Stimulated activated CD4-positive, alpha-beta T cell treated with anti-CD3 and anti-CD28 coated beads, Interleukin-12 subunit alpha, Interleukin-12 subunit beta, amount 100 ng/mL, for 24 hours (primary cell): ENCODE measurements at places on chromosomes 4 and X.
A peak's percentile ranks its signal among the peaks of the same experiment; 100 is the strongest.

DNA sequence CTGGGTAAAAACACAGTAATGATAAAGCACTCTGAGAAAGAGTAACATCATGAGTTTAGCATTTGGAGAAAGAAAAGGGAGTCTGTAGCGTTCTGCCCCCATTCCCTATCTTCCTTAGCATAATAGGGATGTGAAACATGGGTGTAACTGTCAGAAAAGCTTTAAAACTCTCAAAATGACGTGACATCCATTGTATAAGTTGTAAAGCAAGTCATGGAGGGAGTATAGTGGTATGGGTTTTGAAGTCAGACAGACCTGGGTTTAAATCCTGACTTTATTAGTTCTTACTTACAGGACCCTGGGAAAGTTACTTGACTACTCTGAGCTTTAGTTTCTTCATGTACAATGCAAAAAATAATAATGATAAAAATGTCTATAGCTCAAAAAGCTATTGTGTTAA lies 17.1 kb downstream of the FBXO8 start:
- no peak for DNase-seq

GRCh38 chr4:95545546-95545945 lies 3.2 kb downstream of the UNC5C start:
- no peak for DNase-seq

- peak; percentile 24 for DNase-seq
Observed at GRCh38 chr4:40316782-40317635, 18.1 kb upstream of the CHRNA9 start.

DNA sequence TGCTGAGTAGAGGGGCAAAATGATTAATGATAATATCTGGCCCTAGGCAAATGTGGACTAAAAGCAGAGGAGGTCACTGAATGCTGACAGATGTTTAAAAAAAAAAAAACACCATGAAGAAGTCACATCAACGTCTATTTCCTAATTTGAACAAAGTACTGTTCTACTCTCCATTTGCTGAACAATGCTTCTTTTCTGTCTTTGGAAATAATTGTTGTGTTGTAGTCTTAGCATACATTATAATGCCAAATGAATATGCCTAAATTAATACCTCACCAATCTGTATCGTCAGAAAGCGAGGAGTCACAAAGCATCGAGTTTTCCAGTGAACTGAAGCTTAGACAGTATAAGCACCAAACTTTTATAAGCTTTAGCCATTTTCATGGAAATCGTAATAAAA lies 140.9 kb upstream of the JADE1 start:
- no peak for DNase-seq

DNA sequence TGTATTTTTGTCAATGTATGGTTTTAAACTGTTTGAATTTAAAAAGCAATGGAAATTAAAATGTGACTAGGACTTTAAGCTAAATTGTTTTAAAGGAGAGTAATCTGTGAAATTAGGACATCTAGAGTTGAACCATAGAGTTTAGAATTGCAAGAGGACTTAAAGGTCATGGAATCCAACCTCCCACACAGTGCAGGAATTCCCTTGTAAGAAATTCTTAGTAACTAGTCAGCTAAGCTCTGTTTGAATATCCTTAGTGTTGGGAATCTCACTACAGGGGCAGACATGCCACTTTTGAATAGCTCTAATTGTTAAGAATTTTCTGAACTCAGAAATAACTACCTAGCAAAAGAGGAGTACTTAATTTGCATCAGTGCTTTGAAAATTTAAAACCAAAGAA lies 292.9 kb downstream of the IL1RAPL1 start:
- no peak for DNase-seq

DNA sequence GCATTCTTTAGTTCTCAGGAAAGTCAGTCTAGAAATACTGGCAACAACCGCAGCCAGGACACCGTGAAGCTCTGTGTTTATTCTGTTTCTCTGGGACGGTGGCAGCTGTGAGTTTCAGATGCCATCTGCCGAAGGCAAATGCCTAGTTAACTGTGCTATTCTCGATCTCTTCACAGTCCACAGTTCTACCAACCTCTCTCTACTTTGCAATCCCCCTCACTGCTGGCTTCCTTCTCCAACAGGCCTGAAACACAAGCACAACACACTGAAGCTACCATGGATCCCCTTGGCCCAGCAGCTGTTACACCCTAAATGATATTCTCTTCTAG lies 118.8 kb downstream of the ZNF827 start:
- no peak for DNase-seq

DNA sequence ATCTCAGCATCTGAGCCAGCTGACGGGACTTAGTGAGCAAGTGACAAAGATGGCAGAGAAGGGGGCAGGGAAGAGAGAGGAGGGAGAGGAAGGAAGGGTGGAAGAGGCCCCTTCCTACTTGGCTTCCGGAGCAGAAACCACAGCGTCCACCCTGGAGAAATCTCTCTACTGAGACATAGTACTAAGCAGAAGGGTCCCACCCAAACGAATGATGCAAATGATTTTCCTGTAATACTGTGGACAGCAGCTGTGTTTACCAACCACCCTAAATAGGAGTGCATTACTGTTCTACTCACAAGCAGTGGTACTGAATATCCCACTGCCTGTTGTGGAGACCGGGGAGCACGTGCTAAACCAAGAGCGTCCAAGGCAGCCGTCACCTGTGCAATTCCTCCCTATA lies 29.4 kb downstream of the DTHD1 start:
- no peak for DNase-seq

GRCh38 chrX:1451661-1452515 lies 821 bp downstream of the ASMTL start:
- DNase-seq = no peak

DNA sequence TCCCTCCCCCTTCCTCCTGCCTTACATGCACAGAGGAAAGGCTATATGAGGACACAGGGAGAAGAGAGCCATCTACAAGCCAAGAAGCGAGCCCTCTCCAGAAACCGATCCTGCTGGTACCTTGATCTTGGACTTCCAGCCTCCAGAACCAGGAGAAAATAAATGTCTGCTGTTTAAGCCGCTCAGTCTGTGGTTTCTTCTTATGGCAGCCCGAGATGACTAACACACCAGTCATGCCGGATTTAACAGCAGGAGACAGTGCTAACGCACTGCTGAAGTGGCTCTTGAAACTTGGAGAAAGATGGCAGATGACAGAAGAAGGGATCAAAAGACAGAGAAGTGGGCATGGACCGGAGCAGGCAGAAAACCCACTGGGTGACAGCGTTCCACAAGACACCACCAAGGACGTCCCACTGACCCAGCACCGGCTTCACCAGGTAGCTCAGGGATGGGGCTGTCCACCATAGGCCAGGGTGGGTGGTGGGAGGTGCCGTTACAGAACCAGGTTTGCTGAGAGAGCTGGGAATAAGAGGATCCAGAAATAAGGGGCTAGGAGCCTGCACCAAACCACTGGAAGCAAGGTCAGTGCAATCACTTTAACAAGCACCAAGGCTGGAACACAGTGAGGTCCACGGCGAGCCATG lies 6.2 kb upstream of the MAN2B2 start:
- DNase-seq = no peak

DNA sequence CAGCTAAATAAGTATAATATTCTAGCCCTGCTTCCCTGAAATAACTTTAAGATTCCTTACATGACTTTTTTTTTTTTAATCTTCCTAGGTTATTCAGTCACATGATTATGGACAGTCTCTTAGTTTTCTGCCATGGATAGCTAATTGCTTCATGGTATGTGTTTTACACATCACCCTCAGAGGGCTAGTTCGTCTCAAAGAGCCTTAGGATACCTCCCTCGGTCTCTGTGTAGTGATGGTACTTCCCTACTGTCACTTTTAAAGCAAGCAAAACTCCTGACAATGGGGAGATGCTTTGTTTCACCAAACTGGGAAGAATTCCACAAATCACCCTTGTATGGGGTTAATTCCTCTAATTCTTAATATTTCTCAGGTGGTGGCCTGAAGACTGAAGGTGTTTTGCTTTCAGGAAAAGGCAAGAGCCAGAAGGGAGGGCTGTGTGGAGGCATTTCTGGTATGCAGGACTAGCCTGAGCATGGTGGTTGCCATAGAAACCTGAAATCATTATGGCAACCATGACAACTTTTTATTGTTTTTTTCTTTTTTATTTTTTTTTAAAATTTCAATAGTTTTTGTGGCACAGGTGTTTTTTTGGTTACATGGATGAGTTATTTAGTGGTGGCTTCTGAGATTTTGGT lies 70.4 kb downstream of the BEX3 start:
- DNase-seq = no peak

- no peak for DNase-seq
Observed at GRCh38 chrX:121128925-121129877, 81.8 kb downstream of the GLUD2 start.

- DNase-seq = no peak
Observed at GRCh38 chrX:136941396-136942337, 61.1 kb upstream of the RBMX start.
